Spleen (tissue), 13 donors: ENCODE measurements at places on chromosomes 6 and 20. TPM values are rescaled to one million over a fixed set of nuclear protein-coding genes. Genes with fewer than 3 reads are reported as not detected.

DNA sequence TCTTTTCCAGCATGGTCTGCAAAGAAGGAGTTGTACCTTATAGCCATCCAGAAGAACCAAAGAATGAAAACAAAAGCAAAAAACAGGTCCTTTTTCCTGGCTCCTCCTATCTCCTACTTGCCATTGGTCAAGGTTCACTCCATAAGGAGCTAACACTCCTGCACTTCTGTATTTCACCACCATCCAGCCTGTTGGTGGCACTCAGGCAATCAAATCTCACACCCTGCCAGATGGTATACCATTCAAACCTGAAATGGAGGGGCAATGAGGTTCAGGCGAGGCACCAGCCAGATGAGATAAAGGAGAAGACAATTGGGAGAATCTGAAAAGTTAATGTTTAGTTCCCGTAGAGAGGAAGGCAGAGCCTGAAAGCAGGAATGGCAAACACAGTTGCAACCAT is 203.8 kb downstream of the ALDH8A1 start:
- H3K4me1 ChIP-seq: no peaks in the 10 kb centered on the region
- no peak overlapping the region for H3K27ac ChIP-seq
- H3K27me3 ChIP-seq: peaks cover 9% of the 10 kb centered on the region
- H3K4me3 ChIP-seq: no peak overlapping the region
- DNase-seq: no peak
- no peaks in the 10 kb centered on the region for H3K36me3 ChIP-seq

DNA sequence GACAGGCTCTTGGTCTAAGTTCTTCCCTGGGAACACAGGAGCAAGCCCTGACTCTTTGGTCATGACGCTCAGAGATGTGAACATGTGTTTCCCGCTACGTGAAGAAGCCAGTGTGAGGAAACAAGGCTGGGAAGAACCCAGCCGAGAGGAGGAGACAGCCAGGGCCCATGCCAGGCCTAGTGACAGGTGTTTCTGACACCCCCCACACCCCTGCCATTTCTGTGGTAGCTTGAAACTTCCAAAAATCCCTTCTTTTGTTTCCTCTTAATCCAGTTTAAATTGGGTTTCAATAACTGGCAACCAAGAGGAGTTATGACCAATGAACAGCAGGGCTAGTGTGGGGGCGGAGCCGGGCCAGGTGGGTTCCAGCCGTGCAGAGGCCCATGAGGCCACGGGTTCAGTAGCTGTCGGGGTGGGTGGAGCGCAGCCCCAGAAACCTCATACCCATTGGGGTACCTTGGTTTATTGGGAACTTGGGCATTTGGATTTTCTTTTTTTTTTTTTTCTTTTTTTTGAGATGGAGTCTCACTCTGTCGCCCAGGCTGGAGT is 33.5 kb downstream of the WRNIP1 start:
- H3K27ac ChIP-seq: peak overlapping the region; percentile 89
- H3K4me1 ChIP-seq: peaks cover 55% of the 10 kb centered on the region
- DNase-seq: no peak
- H3K4me3 ChIP-seq: no peak overlapping the region
- no peaks in the 10 kb centered on the region for H3K36me3 ChIP-seq

DNA sequence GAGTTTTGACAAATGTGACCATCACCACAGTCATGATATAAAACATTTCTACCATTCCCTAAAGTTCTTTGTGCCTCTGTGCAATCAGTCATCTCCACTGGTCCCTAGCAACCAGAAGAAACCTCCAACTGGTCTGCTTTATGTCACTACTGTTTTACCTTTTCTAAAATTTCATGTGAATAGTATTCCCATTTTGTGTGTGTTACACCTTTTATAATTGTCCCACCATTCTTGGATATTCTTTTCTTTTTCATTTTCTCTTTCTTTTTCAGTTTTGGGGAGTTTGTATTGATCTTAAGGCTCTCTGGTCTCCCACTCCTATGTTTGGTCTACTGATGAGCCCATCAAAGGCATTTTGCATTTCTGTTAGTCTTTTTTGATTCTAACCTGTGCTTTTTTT is 95.4 kb downstream of the NCOA3 start:
- no peaks in the 10 kb centered on the region for H3K4me1 ChIP-seq
- no peak for DNase-seq
- H3K27me3 ChIP-seq: no peaks in the 10 kb centered on the region
- H3K27ac ChIP-seq: no peak overlapping the region

DNA sequence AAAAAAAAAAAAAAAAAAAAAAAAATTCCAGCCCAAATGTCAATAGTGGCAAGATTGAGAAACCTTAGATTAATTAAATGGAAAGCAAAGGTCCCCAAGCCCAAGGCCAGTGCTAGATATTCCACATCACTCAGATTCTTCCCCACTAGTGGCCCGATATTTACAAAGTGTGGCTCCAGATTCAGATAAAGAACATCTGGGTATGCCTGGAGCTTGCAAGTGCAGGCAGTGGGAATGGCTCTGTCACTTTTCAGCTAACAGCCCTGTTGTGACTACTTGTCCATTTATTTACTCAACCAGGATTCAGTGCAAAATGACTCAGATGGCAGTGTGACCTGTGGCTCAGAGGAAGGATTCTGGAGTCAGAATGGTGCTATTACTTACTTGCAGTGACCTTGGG is 8.2 kb upstream of the KCNB1 start:
- no peaks in the 10 kb centered on the region for H3K36me3 ChIP-seq
- peaks cover 4% of the 10 kb centered on the region for H3K27me3 ChIP-seq
- H3K4me1 ChIP-seq: no peaks in the 10 kb centered on the region
- H3K4me3 ChIP-seq: no peak overlapping the region
- no peak for DNase-seq

- no peaks in the 10 kb centered on the region for H3K27me3 ChIP-seq
- H3K36me3 ChIP-seq: no peaks in the 10 kb centered on the region
- H3K4me1 ChIP-seq: no peaks in the 10 kb centered on the region
- H3K27ac ChIP-seq: no peak overlapping the region
- DNase-seq: no peak
- no peak overlapping the region for H3K4me3 ChIP-seq
These were observed 153.1 kb downstream of the RCAN2 start for GRCh38 chr6:46338131-46338530.

Gene PSORS1C2
- not detected for total RNA-seq

DNA sequence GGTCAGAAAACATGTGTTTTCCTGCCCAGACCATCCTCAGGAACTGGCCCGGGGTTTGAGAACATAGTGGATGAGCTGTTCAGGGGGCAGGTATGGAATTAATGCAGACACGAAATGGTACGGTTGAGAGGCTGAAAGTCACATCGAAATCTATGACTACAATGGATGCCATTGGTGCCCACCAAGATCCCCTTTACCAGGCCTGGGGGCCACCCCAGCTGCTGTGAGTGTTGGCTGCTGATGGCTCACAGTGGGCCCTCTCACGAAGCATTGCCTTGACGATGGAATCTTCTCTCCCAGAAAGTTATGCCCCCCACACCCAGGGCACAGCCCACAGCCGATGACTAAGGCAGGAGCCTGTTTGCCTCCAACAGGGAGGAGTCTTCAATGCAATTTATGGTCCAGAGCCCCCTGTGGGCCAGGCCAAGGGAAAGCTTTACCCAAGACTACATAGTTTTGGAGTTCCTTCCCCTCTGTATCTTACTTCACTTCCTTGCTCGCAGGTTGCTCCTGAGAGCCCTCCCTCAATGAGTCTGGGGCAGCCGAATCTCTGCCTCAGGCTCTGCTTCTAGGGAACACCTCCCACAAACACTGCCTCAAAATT is 92.6 kb downstream of the BFSP1 start:
- H3K4me1 ChIP-seq: no peaks in the 10 kb centered on the region
- no peak for DNase-seq
